Left renal cortex interstitium (tissue), 4 donors: ENCODE measurements at places on chromosomes 11 and 22. TPM values are rescaled to one million over a fixed set of nuclear protein-coding genes. Genes with fewer than 3 reads are reported as not detected.

The BRSK2 gene
- 1.5 TPM for polyA plus RNA-seq

The SCUBE1 gene
- 9.2 TPM for polyA plus RNA-seq

The P2RX6 gene
- polyA plus RNA-seq, result 2.1 TPM

The RFPL2 gene
- polyA plus RNA-seq, result 0.41 TPM

The CRYBA4 gene
- polyA plus RNA-seq, result not detected

The IL18BP gene
- polyA plus RNA-seq, result 15.3 TPM

The NXPE4 gene
- not detected for polyA plus RNA-seq

GRCh38 chr11:11442791-11443190, 89.7 kb upstream of the CSNK2A3 start:
- no peak for DNase-seq

- DNase-seq, result no peak
Measured at GRCh38 chr11:20530942-20531703, 68.3 kb upstream of the SLC6A5 start.

GRCh38 chr22:44869196-44869595, 116.8 kb downstream of the ARHGAP8 start:
- DNase-seq, result no peak

DNA sequence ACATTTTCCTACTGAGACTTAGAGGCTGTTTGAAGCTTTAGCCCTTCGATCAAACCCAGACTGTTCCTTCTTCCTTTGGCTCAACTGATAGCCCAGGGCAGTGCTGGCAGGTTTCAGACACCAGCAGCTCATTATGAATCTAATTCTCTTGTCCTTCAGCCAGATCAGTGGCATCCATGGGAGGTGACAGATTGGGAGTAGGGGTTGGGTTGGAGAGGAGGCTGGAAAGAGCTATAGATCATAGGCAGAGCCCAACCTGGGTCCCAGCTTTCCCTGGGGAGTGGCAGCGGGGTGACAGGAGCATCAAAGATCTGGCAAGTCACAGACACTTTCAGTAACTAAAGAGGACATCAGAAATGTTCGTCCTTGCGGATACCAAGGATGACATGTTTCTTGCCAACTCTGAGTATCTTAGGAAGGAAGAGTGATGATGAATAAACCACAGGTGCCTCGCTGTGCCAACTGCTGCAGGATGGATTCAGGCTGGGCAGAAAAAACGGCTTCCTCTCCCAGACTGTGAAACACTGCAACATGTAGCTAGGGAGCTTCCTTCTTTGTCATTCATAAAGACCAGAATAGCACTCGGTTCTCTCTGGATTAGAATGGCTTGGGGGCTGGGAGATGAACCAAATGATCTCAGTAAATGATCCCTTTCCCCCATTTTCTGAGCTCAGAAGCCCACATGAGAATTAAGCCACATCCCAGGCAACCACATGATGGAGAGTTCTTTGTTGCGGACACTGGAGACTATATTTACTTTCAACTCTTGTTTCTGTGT, 19.1 kb downstream of the ABCC8 start:
- DNase-seq, result no peak

GRCh38 chr11:27540051-27540450, 33.5 kb upstream of the LIN7C start:
- no peak for DNase-seq

DNA sequence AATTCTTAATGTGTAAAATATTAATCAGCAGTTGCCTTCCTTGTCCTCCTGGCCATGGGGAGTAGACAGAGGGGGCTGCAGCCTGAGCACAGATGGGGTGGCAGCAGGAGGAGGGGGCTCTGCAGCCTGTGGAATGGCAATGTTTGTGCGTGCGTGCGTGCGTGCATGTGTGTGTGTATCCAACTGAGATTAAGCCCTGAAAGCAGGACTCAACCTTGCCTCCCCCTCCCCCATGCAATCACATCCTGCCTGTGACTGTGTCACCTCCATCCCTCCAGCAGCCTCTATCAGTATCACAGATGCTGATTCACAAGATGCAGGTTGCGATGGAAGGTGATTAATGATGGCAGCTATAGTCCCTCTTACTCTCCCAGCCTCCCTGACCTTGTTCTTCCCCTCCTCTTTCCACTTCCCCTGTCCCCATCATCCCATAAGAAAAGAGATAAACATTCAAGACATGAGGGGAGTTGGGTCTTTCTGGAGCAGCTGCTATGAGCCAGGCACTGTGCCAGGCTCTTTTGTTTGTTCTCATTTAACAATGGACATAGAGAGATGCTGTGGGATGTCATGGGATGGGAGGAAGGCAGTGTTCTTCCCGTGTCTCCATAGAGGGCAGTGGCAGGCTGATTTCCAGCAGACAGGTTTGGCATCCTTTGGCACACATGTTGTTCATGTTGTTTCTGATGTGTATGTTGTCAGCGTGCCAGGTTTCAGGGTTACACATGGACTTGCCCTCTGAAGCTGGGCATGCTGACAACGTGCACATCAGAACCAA, 43.8 kb upstream of the NECTIN1 start:
- no peak for DNase-seq

- no peak for DNase-seq
Measured at GRCh38 chr22:25748140-25748539, 6.2 kb downstream of the MYO18B start.

GRCh38 chr11:42890773-42891172, 421.0 kb upstream of the API5 start:
- peak; percentile 12 for DNase-seq

- DNase-seq, result peak; percentile 65
Measured at GRCh38 chr11:44036811-44037657, 10.7 kb upstream of the ACCSL start.

GRCh38 chr11:1557904-1558774, 13.9 kb downstream of the DUSP8 start:
- DNase-seq, result no peak

GRCh38 chr11:561148-562003, 606 bp downstream of the RASSF7 start:
- no peak for DNase-seq

DNA sequence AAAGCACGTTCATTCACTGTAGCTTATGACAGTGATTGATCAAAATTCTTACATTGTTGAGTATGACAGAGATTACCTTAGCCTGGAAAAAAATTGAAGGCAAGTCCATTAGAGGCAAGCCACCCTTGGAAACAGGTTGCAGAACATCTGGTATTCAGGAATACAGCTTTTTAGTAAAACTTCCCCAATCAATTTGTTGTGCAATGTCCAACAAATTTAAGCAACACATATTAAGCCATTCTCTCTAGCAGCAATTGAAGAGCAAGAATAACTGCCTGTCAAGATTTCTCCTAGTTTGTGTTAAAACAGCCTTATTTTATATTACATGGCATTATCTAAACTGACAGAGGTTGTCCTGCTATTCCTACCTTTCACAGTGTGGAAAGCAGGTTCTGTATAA, 37.0 kb downstream of the BCL2L13 start:
- DNase-seq, result no peak

GRCh38 chr11:120153221-120153620, 15.3 kb upstream of the TRIM29 start:
- no peak for DNase-seq

- no peak for DNase-seq
Measured at GRCh38 chr11:2542406-2542805, 97.6 kb downstream of the KCNQ1 start.

GRCh38 chr22:49147617-49148175, 680.0 kb downstream of the BRD1 start:
- DNase-seq, result no peak

DNA sequence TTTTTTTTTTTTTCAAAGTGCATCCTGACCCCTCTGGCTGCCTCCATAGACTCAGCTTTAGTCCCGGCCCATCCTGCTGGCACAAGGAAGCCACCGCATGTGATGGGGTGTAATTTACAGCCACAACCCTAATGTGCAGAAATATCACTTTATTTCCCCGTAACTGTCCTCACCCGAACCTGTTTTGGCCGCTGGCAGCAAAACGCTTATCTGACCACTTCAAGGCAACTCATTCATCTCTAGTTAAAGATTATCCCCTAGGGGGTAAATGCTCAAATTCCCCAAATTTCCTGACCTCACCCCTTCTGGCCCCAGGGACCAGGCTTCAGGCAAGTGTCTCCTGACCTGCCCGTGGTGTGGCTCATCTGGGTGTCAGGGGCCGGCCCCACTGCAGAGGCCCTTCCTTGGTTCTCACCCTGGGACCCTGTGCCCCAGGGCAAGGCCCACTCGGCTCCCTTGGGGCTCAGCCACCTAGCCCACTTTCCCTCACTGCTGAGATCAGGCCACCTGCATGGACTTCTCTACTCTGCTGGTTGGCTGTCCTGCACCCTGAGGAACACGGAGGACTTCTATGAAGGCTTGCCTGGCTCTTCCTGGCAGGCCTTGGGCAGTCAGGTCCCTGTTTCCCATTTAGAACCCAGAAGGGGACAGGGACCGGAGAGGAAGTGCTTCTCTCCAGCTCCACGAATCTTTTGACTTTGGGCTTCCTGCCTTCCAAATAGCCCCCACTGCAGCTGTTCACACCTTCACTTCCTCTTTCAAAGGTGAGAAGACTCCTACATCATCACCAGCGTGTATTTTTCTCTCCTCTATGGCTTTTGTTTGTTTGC, 53.3 kb downstream of the WNT11 start:
- no peak for DNase-seq

DNA sequence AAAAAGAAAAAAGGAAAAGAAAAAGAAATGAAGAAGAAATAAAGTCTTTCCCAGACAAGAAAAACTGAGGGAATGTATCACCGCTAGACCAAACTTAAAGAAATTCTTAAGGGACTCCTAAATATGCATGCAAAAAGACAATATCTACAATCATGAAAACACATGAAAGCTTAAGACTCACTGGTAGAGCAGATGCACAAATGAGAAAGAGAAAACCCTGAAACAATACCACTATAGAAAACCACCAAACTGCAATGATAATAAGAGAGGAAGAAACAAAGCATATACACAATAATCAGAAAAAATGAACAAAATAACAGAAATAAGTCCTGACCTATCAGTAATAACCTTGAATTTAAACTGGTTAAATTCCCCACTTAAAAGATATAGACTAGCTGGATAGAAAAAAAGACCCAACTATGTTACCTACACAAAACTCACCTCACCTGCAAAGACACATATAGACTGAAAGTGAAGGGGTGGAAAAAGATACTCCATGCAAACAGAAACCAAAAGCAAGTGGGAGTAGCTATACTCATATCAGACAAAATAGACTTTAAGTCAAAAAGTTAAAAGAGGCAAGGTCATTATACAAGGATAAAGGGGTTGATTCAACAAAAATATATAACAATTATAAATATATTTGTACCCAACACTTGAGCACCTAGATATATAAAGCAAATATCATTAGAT, 61.3 kb upstream of the NARS2 start:
- DNase-seq, result no peak

GRCh38 chr11:27395556-27396258, 32.7 kb upstream of the CCDC34 start:
- no peak for DNase-seq

- DNase-seq, result no peak
Measured at GRCh38 chr11:10784232-10785145, 24.2 kb downstream of the EIF4G2 start.

DNA sequence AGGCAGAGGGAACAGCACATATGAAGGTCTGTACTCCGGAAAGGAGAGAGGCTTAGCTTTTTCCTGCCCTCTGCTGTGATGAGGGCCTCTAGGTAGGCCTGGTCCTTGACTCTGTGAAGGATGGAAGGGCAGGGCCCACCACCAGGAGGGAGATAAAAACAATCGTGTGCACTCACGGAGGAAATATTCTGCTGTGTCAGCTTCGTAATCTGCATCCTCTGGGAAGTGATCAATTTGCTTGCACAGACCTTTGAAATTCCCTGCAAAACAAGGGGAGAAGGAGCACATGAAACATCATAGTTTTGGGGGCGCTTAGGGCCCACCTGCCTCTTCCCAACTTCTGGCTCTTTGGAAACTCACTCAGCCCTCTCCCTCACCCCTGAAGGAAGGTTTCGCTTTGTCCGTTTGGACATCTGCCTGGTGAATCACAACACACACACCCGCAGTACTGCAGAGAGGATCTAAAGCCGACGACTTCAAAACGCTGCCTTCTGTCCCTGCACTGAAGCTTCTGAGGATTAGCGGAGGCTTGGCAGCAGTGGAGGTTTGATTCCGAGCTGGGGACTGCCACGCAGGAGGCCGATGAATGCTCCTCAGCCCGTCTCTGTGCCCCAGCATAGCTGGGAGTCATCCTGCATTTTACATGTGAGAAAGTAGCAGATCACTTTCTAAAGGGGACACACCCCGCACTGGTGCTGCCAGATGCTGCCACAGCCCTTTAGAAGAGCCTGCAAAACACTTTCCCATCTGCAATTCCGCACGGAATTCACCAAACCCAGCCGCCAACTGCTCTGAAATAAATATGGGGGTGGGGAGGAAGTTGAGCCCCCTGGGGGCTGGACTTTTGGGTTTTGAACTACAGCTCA, 58.6 kb upstream of the EIF3D start:
- DNase-seq, result no peak

DNA sequence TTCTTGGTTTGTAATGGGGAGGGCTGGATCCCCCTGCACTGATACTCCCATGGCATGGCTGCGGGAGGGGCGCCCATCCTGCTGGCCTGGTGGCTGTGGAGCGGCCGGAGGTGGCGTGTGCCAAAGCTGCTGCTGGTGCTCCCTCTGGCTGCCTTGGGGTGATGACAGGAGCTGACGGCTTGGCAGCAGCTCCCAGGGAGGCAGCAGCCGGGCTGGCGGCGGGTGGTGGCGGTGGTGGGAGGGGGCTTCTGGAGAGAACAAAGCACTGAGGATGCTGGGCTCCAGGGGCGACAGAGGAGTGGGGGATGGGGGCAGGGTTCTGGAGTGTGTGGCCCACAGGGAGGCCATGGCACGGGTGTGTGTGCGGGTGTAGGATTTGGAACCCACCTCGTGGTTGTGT, 11.4 kb upstream of the MPPED1 start:
- no peak for DNase-seq

DNA sequence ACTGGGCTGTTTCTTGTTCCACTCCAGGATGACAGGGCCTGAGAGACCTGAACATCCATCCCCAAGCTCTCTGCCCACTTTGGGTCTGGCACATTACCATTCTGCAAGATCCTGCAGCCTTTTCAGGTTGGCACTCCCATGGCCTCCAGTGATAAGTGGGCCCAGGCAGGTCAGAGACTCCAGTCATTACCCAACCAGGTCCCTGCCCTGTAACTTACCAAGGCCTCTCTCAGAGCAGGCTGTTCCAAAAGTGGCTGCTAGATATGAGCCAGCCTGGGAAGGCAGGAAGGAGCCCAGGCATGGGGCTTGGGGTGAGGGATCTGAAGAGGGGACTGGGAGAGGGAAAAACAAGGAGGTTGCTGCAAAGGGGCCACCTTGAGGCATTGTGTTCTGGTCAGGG, 35.9 kb downstream of the KCNQ1OT1 start:
- no peak for DNase-seq

DNA sequence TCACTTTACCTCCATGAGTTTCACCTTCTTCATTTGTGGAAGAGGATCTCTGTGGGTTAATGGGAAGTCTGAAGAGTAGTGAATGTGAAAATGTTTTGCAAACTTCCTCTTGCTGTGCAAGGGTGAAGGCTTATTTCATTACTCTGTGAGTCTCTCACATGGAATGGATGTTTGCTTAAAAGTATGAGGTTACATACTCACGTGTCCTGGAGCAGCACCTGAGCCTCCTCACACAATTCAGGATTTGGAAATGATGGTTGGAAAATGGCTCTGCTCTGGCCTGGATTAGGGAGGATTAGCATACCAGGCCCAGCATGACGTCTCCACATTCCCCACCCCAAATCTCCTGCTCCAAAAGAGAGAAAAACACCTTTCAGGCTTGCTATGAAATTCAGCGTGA, 4.8 kb downstream of the GRAMD1B start:
- no peak for DNase-seq
